ENCODE measurements at places on chromosomes 3 and 15. TPM values are rescaled to one million over a fixed set of nuclear protein-coding genes. Genes with fewer than 3 reads are reported as not detected.

The DZIP1L gene
- not detected for total RNA-seq

The C3orf49 gene
- total RNA-seq = not detected

DNA sequence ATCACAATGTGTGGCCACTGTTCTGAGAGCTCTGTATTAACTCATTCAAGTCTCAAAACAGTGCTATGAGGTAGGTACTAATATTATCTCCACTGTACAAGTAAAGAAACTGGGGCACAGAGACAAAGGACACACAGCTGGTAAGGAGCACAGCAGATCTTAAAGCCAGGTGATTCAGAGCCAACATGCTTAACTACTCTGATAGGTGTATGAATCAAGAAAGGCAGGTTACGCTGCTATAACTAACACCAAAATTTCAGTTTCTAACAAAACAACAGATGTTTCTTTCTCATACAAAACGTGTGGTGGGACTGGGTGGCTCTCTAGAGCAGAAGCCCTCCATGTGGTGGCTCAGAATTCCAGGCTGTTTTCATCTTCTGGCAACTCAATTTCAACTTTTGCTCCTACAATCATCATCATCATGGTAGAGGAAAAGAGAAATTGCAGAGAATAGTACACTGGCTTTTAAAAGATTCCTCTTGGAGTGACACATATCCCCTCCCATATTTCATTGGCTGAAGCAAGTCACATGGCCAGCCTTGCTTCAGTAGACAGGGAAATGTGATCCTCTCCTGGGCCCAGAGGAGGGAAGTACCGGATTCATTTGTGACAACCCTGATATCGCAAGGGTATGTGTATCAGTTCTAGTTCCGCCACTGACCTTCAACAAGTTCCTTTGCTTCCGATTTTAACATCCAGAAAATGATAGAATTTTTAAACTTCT is 126.2 kb upstream of the PTX3 start:
- no peak for DNase-seq

GRCh38 chr15:38073178-38073946 is 138.9 kb downstream of the TMCO5A start:
- DNase-seq = no peak

The CGNL1 gene
- not detected for total RNA-seq

GRCh38 chr15:101104141-101104540 is 147.7 kb downstream of the CHSY1 start:
- no peak for DNase-seq

DNA sequence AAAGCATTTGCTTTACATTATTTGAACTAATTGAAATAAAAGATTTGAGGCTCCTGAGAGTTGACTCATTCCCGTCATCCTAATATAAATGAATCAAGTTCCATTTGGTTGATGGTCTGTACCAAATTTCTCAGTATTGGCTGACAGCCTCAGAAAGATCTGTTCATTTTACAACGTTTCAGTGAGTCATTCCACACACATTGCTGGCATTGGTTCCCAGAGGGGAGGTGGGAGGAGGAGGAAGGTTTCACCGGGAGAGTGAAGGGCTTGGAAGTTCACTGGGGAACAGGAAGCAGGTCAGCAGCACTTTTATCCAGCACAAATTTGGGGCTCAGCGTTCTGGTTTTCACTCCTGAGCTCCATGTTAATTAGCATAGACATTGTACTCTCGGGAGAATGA is 176.7 kb upstream of the CADPS start:
- DNase-seq = no peak

DNA sequence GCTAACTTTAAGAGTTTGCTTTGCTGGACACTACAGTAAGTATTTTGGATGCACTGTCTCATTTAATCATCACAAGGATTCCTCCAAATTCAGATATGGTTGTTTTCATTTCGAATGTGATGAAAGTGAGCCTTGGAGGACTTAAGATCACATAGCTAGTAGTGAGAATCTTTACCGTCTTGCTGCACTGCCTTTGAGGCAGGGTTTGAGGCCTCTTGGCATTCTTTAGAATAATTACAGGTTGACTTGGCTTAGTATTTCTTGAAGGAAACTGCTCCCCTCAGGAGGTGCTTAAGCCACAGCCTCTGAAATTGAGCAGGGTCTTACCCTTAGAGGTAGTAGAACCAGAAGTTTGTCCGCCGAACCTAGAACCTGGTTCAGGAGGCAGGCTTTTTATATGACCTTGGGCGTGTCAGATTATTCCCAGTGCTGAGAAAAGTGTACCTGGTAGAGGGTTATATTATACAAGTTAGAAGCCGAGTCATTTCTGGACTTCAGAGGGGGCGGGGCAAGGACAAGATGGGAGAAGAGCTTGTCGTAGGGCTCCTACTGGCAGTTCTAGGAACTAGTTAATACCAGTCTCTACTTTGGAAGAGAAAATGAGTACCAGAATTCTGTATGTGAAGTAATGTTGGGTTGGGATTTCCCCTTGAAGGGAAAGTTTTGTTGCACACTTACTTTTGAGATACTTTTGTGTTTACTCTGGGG is 1.1 kb downstream of the TFG start:
- peak; percentile 92 for DNase-seq

DNA sequence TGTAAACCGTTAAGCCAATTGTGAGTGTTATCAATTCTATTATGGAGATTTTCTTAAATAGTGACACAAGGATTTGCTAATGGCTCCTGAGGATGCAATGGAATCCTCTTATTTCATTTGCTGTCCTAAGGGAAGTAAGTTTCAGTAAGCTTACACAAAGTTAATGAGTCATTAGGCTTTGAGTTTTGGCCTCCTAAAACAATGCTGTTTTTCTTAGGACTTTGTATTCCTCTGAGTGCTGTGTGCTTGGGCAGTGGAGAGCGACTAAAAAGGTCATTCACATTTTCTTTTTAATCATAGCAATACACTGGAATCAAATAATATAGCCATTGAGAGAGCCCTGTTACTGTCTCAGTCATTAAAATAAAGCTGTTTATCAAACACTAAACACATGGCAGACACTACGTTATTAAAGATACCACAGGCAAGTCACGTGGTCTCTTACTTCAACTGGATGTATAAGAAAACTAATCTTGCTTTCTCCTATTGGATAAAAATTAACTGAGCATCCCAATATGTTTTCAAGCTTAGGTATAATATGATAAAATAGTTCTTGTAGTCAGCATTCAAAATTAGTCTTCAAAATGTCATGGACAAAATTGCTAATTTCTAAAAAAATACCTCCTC is 290.8 kb downstream of the NLGN1 start:
- DNase-seq = no peak

DNA sequence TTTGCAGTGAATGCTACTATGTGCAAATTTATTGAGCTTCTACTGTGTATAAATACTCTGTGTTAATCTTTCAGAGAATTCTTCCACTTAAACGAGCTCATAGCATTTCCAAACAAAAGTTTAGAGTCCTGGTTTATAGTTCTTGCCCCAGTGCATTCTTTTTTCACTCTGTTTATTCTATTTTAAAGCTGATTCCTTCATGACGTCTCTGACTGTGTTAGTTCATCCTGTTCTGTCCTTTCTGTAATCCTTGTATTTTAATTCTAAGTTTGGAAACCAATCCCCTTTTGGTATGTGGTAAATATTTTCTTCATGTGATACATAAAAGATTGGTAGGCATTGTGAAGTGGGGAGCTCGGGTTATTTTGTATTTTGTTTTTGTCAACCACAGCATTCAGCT is 18.7 kb downstream of the P2RY14 start:
- no peak for DNase-seq

Data from activated CD4-positive, alpha-beta T cell treated with anti-CD3 and anti-CD28 coated beads for 36 hours (primary cell).